ENCODE measurements at places on chromosomes 11 and 22.

GRCh38 chr11:75453916-75454655 is 21.1 kb upstream of the KLHL35 start:
- no peak for DNase-seq

DNA sequence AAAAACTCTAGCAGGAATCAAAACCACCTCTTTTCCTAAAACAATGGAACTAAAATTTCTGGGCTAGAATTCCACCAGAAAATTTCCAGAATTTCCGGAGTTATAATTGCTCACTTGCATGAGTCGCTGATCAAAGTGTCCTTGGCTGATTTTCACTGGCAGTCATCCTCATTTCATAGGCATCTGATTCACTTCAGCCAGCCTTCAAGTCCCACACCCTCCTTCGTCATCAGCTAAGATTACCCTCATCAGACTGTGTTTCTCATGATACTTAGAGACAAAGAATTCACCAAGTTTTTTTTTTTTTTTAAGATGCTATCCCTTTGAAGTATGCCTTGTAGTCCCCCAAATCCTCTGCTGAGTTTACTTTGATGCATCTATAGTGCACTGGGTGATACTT is 71.5 kb upstream of the RAB38 start:
- DNase-seq, result peak; percentile 9

DNA sequence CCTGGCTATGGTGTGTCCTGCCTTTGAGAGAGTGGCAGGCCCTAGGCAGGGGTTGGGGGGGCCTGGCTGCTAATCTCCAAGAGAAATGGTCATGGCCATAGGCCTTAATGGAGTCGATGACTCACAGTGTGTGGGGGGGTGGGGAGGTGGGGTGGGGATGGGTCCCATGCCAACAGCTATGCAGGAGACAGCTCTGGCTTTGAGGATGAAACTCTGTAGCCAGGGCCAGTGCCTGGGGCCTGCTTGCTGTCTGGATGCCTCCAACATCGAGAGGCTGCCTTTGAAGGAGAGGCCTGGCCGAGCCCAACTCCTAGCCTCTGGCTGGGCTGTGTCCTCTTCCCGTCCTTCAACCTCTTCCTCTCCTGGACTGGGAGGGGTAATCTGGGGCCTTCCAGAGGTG is 23.9 kb upstream of the TSPAN18 start:
- peak; percentile 58 for DNase-seq

- no peak for DNase-seq
These were observed 25.4 kb upstream of the MS4A6A start for GRCh38 chr11:60208146-60208895.

DNA sequence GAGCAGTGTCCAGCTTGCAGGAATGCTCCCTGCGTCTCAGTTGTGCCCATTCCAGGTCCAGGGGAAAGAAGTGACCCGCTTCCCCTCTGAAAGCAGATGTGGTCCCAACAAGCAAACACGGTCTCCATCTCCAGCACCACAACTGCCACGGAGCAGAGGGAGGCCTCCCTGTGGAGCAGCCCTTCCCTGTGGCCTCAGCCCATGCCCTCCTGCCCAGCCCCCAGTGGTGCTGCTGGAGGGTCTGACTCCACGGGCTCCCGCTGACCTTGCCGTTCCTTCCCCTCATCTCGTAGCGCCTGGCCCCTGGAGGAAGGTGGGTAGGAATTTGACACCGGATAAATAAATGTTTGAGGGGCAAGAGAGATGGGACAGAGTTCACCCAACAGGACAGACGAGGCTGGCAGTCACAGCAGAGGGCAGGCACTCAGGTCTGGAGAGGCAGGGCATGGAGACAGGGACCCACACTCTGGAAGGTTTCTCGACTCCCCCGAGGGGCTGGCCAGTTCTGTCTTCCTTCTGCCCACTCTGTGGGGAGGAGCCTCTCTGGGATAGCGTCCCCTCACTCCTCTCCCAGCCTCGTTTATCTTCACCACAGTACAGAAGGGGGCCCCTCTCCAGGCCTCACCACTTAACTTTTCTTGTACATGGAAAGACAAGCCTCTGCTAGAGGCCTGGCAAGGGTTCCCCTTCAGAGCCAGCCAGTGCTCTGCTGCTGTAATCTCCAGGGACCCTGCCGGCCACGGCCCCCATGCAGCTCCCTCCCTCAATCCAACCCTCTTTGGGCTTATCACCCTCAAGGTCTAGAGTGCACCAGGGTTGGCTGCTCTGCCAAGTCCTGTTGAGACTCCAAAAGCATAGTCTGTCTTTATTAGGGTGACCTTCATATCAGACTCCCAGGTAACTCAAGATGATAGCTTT is 7.5 kb upstream of the ST3GAL4 start:
- no peak for DNase-seq

DNA sequence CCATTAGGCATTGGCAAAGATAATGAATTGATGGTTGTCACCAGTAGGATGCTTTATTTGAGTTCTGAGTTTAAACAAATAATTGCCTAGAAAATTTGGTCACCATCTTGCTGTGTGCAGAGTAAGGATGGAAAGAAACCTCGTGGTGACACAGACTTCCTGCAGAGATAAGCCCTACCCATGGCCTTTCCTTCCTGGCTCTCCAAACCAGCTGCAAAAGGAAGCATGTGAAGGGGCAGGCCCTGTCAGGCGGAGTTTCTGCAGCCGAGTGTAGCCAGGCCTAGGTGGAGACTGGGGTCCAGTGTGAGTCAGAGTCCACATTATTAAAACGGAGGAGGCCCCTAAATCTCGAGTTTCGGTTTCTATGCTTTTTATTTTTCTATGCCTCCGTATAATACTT is 83.1 kb upstream of the ADSL start:
- DNase-seq, result no peak

DNA sequence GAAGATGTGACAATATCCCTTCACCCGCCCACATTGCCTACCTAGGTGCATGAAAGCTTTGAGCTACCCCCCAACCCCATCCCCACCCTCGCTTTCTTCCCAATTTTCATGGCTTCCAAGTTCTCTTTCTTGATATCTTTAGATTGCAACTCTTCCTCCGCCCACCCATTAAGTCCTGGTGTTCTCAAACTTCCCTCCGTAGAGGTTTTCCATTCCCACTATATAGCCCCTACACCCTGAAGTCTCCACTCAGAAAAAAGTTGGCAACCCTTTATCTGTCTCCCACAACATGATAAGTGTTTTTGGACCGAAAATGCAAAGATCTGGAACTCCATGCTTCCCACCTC is 572 bp downstream of the ZNF70 start:
- no peak for DNase-seq

GRCh38 chr11:132100583-132100982 is 730.2 kb downstream of the NTM start:
- DNase-seq, result no peak

- DNase-seq, result peak; percentile 80
These were observed 20.6 kb downstream of the STARD10 start for GRCh38 chr11:72773291-72773690.

DNA sequence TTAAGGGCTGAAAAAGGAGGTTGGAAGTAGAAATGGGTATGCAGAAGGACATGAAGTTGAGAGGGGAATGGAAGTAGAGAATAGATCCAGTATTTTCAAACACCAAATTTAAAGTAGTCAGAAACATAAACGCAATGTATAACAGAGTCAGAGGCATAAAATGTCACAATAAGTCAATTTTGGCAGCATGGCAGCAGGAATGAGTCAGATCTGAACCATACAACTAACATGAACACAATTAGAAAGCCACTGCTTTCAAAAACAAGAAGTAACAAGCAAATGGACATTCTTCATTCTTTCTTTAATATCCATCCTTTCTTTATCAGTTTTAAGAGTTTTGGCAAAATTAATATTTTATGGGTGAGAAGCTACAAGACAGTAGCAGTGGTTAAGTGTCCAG is 2.5 kb downstream of the CHORDC1 start:
- peak; percentile 10 for DNase-seq

DNA sequence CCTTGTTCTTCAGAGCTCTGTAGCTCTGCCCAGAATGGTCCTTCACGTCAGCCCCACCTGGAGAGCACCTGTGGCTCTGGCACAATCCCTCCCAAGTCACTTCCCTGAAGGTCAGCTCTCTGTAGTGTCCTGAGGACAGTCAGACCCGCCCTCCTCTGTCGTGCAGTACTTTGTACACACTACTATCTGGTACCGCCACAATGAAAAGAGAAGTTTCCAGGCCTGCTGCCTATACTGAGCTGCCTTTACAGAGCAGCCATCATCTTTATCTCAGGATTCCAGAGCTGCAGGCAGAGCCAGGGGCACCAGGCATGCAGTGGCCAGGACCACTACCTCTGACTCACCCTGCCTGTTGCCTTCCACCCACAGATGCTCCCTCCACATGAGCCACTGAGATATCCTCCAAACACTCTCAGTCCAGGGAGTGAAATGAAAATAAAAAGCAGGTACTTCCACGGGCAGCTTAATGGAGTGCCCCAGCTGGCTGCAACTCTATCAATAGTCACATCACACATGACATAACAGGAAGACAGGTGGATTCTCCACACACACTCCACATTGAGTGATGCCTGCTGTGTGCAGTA is 7.3 kb downstream of the PACSIN2 start:
- DNase-seq, result peak; percentile 66

- DNase-seq, result no peak
These were observed 85.0 kb downstream of the CELSR1 start for GRCh38 chr22:46452195-46453005.

GRCh38 chr11:119461229-119461963 is 38.4 kb upstream of the THY1 start:
- peak; percentile 41 for DNase-seq

DNA sequence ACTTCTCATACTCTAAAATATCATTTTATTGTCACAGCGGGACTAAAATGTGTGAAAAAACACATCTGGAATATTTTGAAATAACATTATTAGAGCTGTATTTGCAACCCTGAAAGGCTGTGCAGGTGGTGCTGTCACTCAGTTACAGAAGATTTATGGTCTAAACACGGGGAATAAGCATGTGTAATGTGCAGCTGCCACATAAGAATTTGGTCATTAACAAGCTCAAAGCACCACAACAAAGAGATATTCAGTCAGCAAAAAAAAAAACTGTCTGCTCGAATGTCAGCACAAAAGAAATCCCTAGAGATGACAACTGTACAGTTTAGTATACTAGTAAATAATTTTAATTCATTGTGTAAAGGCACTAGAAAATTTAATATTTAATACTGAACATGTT is 31.3 kb downstream of the TMEM123 start:
- DNase-seq, result no peak

DNA sequence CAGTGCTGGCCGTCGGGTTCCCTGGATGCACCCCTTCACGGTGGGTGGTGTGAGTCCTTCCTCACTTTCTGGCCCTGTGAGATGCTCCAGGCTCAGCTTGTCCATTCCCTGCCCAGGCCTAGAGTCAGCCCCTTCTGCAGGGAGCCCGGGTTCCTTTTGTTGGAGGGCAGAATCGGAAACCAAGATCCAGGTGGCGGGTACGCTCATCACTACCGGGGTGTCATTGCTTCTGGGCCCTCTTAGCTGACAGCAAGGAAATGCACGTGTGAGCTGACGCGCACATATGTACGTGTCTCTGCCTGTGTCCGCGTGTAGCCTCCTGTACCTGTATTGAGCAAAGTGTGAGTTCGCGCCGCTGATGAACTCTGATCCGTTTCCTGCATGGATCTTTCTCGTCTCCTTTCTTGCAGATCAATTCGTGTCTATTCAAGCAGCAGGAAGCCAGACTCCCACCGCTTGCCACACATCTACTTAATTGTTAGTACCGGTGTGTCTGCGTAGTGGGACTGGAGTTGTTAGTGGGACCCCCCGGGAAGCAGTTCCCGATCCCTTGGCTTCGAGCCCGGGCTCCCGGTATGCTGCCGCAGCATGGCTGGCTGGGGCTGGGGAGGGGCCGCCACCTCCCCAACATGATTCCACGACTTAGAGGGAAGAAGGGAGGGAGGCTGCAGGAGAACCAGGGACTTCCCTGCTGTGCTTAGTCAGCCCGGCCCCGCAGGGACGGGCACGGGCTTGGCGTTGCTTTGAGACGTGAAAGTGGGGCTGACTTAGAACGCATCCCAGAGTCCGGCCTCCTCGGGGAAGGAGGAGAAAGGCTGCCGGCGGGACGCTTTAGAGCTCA is 35.9 kb upstream of the GRAMD4 start:
- DNase-seq, result no peak

GRCh38 chr11:78651136-78651775 is 76.6 kb upstream of the NARS2 start:
- no peak for DNase-seq

DNA sequence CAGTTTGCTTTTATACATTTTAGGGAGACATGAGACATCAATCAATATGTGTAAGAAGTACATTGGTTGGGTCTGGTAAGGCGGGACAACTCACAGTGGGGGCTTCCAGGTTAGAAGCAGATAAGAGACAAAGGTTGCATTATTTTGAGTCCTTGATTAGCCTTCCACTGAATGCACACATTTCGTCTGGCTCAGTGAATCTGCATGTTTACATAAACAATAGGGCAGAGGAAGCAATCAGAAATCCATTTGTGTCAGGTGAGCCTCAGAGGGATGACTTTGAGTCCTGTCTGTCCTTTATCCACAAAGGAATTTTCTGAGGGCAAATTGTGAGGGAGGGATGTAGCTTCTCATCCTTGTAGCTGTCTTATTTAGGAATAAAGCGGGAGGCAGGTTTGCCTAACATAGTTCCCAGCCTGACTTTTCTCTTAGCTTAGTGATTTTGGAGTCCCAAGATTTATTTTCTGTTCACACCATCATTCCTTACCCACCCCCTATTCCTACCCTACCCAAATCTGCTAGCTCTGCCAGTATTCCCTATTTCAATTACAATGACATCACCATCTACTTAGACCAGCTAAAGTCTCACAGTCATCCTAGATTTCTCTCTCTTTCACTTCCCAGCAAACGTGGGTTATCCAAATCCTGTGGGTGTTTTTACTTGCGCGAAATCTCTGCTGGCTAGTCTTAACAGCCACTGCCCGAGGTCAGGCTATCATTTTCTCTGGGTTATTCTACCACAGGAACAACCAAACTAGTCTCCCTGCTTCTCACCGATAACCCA is 2.9 kb downstream of the SC5D start:
- DNase-seq, result no peak

- no peak for DNase-seq
These were observed 1.6 kb downstream of the NELL1 start for GRCh38 chr11:20670932-20671403.

- no peak for DNase-seq
These were observed at the start of gene SCUBE2 for GRCh38 chr11:9091044-9091922. SCUBE2 (minus strand) TSS chr11:9091599; CDS start chr11:9091528, 71 bp downstream.

DNA sequence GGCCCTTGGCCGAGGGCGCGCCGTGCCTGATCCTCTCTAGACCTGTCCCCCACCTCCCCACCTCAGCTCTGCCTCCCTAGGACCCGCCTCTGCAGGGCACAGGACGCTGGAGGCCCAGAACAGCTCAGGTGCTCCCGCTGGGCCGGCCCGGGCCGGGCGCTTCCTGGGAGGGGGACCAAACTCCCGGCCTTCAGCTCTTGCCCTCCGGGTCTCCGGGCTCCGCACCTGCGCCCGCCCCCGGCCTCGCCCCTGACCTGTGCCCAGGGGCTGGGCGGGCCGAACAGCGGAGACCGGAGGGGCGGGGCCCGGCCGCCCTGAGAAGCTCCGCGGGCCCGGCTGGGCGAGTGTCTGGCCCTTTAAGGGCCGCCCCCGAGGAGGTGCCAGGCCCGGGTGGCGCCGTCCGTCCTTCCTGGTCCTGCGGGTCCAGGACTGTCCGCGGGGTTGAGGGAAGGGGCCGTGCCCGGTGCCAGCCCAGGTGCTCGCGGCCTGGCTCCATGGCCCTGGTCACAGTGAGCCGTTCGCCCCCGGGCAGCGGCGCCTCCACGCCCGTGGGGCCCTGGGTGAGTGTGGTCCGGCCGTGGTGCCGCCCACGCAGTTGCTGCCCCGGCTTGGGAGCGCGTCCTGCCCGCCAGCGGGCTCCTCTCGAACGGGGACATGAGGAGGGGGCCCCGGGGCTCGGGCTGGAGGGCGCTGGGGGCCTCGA is at the start of gene SSH3:
SSH3 (plus strand) TSS at position 399 of the 703 bp plus-strand sequence; CDS start at position 495, 96 bp downstream.
- DNase-seq, result peak; percentile 89

All from NCI-H226 (cell line).